ENCODE measurements at places on chromosomes 16 and 17. TPM values are rescaled to one million over a fixed set of nuclear protein-coding genes. Genes with fewer than 3 reads are reported as not detected.

COTL1 gene
- 145 TPM for total RNA-seq

FBXW10B gene
- total RNA-seq: not detected

DNA sequence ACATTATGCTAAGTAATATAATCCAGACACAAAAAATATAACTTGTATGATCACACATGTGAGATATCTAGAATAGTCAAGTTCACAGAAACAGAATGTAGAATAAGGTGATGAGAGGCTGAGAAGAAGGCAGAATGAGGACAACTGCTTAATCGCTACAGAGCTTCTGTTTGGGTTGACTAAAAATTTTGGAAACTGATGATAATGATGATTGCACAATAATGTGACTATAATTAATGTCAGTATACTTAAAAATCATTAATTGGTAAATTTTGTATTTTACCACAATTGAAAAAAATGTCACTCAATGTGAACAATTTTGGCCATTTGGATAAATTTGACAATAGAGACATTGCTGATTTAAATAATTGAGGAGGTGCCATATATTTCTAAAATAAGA is 1374.4 kb upstream of the CDH8 start:
- no peaks in the 10 kb centered on the region for H3K27me3 ChIP-seq
- no peaks in the 10 kb centered on the region for H3K4me1 ChIP-seq
- DNase-seq: no peak
- H3K36me3 ChIP-seq: no peaks in the 10 kb centered on the region

STX1B gene
- 2.0 TPM for total RNA-seq

DNA sequence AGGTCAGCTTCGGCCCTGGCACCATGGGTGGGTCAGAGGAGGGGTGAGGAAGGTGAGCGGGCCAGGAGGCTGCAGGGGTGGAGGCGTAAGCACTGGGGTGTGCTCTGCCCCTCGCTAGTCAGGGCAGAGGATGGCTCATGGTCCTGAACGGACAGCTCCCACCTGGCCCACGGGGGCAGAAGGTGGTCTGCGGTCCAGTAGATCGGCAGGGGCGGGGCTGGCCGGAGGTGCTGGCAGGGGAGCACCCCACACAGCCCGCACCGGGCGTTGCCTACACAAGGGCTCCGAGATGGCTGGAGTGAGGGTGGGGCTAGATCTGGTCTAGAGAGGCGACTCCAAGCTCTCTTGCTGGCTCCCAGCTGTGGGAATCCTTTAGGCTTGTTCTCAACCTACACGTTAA is 8.2 kb downstream of the NPTX1 start:
- no peak overlapping the region for H3K27ac ChIP-seq
- no peaks in the 10 kb centered on the region for H3K4me1 ChIP-seq
- no peak overlapping the region for H3K4me3 ChIP-seq
- peaks cover 37% of the 10 kb centered on the region for H3K27me3 ChIP-seq
- H3K36me3 ChIP-seq: no peaks in the 10 kb centered on the region

DNA sequence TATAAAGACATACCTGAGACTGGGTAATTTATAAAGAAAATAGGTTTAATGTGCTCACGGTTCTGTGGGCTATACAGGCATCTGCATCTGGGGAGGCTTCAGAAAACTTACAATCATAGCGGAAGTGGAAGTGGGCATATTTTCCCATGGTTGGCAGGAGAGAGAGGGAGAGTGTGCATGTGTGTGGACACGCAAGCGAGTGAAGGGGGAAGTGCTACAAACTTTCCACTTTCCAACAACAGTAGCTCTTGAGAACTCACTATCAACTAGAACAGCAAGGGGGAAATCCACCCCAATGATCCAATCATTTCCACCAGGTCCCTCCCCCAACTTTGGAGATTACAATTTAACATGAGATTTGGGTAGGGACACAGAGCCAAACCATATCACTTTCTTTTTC is 11.1 kb downstream of the TAOK1 start:
- DNase-seq: no peak
- peaks cover 12% of the 10 kb centered on the region for H3K36me3 ChIP-seq
- no peak overlapping the region for H3K27ac ChIP-seq
- H3K27me3 ChIP-seq: no peaks in the 10 kb centered on the region
- no peak overlapping the region for H3K4me3 ChIP-seq
- H3K4me1 ChIP-seq: no peaks in the 10 kb centered on the region

- no peak for DNase-seq
- H3K4me1 ChIP-seq: no peaks in the 10 kb centered on the region
- no peak overlapping the region for H3K4me3 ChIP-seq
- no peaks in the 10 kb centered on the region for H3K36me3 ChIP-seq
- no peak overlapping the region for H3K27ac ChIP-seq
- no peaks in the 10 kb centered on the region for H3K27me3 ChIP-seq
Observed at GRCh38 chr17:26962255-26963162, 331.4 kb upstream of the WSB1 start.

DNA sequence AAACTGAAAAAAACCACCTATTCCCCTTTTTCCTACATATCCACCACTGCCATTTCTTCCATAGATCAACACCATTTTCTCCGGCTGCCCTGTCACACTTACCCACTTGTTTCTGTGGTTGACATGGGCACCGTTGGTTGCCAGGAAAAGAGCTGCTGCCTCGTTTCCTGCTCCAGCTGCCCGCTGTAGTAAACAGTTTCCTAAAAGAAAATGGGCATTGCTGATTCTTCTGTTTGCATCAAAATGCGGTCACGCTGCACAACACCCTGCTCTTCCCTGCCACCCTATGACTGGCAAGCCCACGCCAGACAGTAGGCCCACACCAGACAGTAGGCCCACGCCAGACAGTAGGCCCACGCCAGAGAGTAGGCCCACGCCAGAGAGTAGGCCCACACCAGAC is 46.3 kb downstream of the CYB5D2 start:
- H3K36me3 ChIP-seq: peaks cover 6% of the 10 kb centered on the region
- H3K4me1 ChIP-seq: no peaks in the 10 kb centered on the region
- H3K27ac ChIP-seq: no peak overlapping the region
- no peak overlapping the region for H3K4me3 ChIP-seq
- DNase-seq: no peak

PRSS27 gene
- total RNA-seq: not detected

KRTAP4-6 gene
- total RNA-seq: not detected

- no peak overlapping the region for H3K27ac ChIP-seq
- H3K4me1 ChIP-seq: no peaks in the 10 kb centered on the region
- no peak overlapping the region for H3K4me3 ChIP-seq
- no peak for DNase-seq
- no peaks in the 10 kb centered on the region for H3K36me3 ChIP-seq
Observed at GRCh38 chr17:74485022-74485743, 18.7 kb downstream of the CD300A start.

- DNase-seq: no peak
- H3K27me3 ChIP-seq: no peaks in the 10 kb centered on the region
Observed at GRCh38 chr16:84471966-84472365, 32.5 kb downstream of the MEAK7 start.

- peak; percentile 1 for DNase-seq
- no peak overlapping the region for H3K4me3 ChIP-seq
- no peaks in the 10 kb centered on the region for H3K4me1 ChIP-seq
- no peak overlapping the region for H3K27ac ChIP-seq
- H3K27me3 ChIP-seq: no peaks in the 10 kb centered on the region
- no peaks in the 10 kb centered on the region for H3K36me3 ChIP-seq
Observed at GRCh38 chr16:76265434-76266045, 11.7 kb upstream of the CNTNAP4 start.

- H3K27ac ChIP-seq: no peak overlapping the region
- DNase-seq: peak; percentile 55
- no peak overlapping the region for H3K4me3 ChIP-seq
- H3K27me3 ChIP-seq: no peaks in the 10 kb centered on the region
Observed at GRCh38 chr16:78669994-78670393, 570.5 kb downstream of the WWOX start.

GRCh38 chr16:2779151-2779920 is 2.3 kb upstream of the ELOB start:
- 0 out of 2 replicates have a peak, but pooled peaks cover 1% of the 10 kb centered on the region for H3K27me3 ChIP-seq
- peaks cover 10% of the 10 kb centered on the region for H3K4me1 ChIP-seq
- no peak overlapping the region for H3K4me3 ChIP-seq
- no peak overlapping the region for H3K27ac ChIP-seq
- DNase-seq: no peak
- H3K36me3 ChIP-seq: no peaks in the 10 kb centered on the region

- H3K4me3 ChIP-seq: no peak overlapping the region
- no peak overlapping the region for H3K27ac ChIP-seq
- H3K36me3 ChIP-seq: peaks cover 6% of the 10 kb centered on the region
- H3K4me1 ChIP-seq: 0 out of 2 replicates have a peak, but pooled peaks cover 7% of the 10 kb centered on the region
- peak; percentile 34 for DNase-seq
Observed at GRCh38 chr16:67538666-67539101, 10.1 kb downstream of the RIPOR1 start.

RBFOX1 gene
- total RNA-seq: not detected

DNA sequence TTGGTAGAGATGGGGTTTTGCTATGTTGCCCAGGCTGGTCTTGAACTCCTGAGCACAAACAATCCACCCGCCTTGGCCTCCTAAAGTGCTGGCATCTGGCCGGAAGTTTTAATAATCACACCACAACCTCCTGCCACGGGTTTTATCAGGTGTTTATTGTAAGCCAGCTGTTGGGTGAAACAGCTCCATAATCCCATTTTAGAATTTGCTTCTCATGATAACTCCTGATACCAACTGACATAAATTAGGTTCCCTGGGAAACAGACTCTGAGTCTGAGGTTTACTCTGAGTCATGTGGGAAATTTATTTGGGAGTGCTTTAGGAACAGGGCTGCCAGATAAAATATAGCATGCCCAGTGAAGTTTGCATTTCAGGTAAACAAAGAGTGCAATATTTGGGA is 122.6 kb upstream of the MED13 start:
- no peaks in the 10 kb centered on the region for H3K4me1 ChIP-seq
- H3K27me3 ChIP-seq: no peaks in the 10 kb centered on the region
- no peak overlapping the region for H3K4me3 ChIP-seq
- DNase-seq: peak; percentile 28
- no peaks in the 10 kb centered on the region for H3K36me3 ChIP-seq

- no peaks in the 10 kb centered on the region for H3K27me3 ChIP-seq
- H3K4me3 ChIP-seq: peak overlapping the region; percentile 93
- peaks cover 27% of the 10 kb centered on the region for H3K36me3 ChIP-seq
- peak; percentile 67 for DNase-seq
Observed at GRCh38 chr16:46972429-46973206, 856 bp downstream of the DNAJA2 start.

- no peaks in the 10 kb centered on the region for H3K36me3 ChIP-seq
- no peak overlapping the region for H3K4me3 ChIP-seq
- no peak overlapping the region for H3K27ac ChIP-seq
- H3K27me3 ChIP-seq: no peaks in the 10 kb centered on the region
- DNase-seq: peak; percentile 80
- H3K4me1 ChIP-seq: no peaks in the 10 kb centered on the region
Observed at GRCh38 chr17:81153340-81153803, 11.9 kb upstream of the PVALEF start.
